WTC11 (cell line): ENCODE measurements at places on chromosomes 12 and 14. TPM values are rescaled to one million over a fixed set of nuclear protein-coding genes. Genes with fewer than 3 reads are reported as not detected.
A peak's percentile ranks its signal among the peaks of the same experiment; 100 is the strongest.

- peaks cover 7% of the 10 kb centered on the region for H3K27me3 ChIP-seq
- no peak for DNase-seq
- no peak overlapping the region for H3K4me3 ChIP-seq
- peak overlapping the region; percentile 27; the same call in 1 of the 2 replicates for H3K27ac ChIP-seq
Observed at GRCh38 chr12:6084969-6085450, 39.5 kb downstream of the VWF start.

DNA sequence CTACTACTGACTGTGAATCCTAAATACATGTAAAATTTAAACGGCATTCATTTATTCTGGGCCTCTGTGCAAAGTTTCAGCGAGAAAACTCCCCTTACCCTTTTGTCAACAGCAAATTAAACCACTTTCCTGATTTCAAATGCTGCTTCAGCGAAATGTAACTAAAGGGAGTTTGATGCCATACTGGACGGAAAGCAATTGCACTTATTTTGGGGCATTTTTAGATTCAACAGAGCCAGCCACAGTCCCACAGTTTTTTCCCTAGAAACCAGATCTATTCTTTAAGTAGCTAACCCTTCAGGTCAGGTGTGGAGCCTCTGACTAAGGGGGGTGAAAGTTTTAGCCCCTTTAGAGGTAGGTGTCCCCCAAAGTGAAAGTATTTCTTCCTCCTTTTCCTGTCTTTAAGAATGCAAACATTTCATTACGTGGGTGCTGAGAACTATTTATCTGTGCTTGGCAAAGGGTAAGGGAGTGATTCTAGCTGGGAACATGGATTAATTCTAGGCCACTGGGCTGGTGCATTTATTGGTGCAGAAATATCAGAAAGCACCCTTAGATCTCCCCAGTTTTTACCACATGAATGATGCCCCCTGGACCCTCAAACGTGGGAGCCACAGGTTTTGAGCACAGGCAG is 72.7 kb downstream of the SPTB start:
- no peak overlapping the region for H3K27ac ChIP-seq
- peaks cover 3% of the 10 kb centered on the region; the same call in 1 of the 2 replicates for H3K4me1 ChIP-seq
- H3K27me3 ChIP-seq, result no peaks in the 10 kb centered on the region
- no peak for DNase-seq
- no peak overlapping the region for H3K4me3 ChIP-seq

GRCh38 chr12:75571204-75571603 is 59.8 kb upstream of the KRR1 start:
- no peak for DNase-seq
- peaks cover 2% of the 10 kb centered on the region; the same call in 1 of the 2 replicates for H3K36me3 ChIP-seq
- no peaks in the 10 kb centered on the region for H3K27me3 ChIP-seq
- no peaks in the 10 kb centered on the region for H3K4me1 ChIP-seq

DNA sequence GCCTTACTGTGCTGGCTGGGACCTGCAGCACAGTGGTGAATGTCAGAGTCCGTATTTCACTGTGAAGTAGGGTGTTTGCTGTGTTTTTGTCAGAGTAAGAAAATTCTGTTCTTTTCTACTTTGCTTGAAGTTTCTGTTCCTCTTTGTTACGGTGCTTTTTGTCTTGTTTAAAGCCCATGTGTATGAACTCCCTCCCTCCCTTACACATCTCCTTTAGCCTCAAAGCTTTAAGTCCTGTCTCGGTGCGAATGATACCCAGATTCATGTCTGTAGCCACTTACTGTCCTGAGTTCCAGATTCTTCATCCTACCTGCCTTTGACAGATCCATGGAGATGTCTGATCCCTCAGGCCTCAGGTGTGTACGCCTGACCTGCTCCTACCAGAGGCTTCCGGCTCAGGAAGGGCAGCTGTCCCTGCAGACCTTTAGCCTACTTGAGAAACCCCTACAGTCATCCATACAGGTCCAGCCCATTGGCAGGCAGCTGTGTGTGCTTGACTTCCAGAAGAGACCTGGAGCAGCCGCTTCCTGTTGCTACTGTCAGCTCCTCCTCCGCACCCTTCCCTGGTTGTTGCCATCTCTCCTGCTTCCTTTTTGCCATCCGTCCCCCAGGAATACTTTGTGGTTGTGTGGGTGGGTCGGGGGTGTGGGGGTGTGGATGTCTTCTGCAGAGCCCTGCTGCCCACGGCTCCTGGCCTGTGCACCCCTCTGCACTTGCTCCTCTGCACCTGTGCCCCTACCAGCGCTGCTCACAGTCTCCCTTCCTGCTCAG is 72.9 kb downstream of the DDX51 start:
- no peak for DNase-seq
- H3K4me3 ChIP-seq, result no peak overlapping the region
- peak overlapping the region; percentile 60; the same call in 1 of the 2 replicates for H3K27ac ChIP-seq

- DNase-seq, result peak; percentile 51
- H3K27me3 ChIP-seq, result no peaks in the 10 kb centered on the region
- no peak overlapping the region for H3K4me3 ChIP-seq
- H3K4me1 ChIP-seq, result peaks cover 8% of the 10 kb centered on the region
- H3K36me3 ChIP-seq, result no peaks in the 10 kb centered on the region
Observed at GRCh38 chr14:54782751-54783659, 119.6 kb downstream of the GCH1 start.

DNA sequence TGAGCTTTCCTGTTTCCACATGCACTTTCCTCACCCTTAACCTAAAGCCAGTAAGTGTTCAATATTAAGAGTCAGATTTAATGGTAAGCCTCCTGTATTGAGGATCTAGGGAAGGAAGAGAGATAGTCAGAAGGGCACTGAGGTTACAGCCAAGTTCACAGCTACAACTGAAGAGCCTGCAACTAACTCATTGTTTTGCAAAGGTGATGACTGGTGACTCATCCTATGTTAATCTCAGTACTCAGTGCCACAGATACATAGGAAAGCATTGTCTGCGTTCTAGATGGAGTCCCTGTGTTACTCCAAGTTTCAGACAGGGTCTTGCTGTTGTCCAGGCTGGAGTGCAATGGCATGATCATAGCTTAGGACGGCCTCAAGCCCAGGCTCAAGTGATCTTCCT is 157.0 kb upstream of the RBM19 start:
- H3K27ac ChIP-seq, result no peak overlapping the region
- no peak overlapping the region for H3K4me3 ChIP-seq
- peaks cover 18% of the 10 kb centered on the region for H3K27me3 ChIP-seq
- no peak for DNase-seq
- H3K36me3 ChIP-seq, result no peaks in the 10 kb centered on the region

GRCh38 chr14:89862856-89863255 is 91.7 kb downstream of the EFCAB11 start:
- no peak for DNase-seq
- no peaks in the 10 kb centered on the region for H3K4me1 ChIP-seq
- H3K27ac ChIP-seq, result no peak overlapping the region
- H3K36me3 ChIP-seq, result peaks cover 10% of the 10 kb centered on the region

- no peak for DNase-seq
- peaks cover 22% of the 10 kb centered on the region for H3K4me1 ChIP-seq
- H3K27ac ChIP-seq, result no peak overlapping the region
- no peaks in the 10 kb centered on the region for H3K36me3 ChIP-seq
- H3K27me3 ChIP-seq, result peaks cover 3% of the 10 kb centered on the region; the same call in 1 of the 2 replicates
Observed at GRCh38 chr14:69982220-69982839, 103.1 kb downstream of the SMOC1 start.

DNA sequence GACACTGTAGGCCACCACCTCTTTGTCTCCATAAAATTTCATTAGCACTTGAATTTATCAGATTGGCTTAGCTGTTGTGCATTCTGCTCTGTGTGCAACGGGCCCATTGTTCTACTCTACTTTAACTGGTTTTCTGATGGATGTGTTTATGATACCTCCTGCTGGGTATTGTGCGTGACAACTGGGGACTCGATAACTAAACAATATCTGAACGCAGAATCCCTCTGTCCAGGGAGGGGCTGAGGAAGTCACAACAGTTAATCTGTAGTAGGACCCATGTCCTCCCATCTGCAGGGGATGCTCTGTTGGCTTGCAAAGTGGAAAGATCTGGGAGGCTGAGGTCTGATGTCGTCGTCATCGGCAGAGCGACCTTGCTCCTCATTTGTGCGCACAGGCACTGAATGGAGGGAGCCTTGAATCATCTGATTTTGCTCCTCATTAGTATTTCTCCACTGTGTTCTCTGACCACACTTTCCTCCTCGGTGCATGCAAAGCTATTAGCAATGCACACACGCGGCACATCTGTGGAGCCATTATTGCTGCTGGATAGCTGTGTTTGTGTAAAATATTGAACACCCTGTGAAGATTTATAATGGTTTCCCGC is 422.5 kb downstream of the NRXN3 start:
- H3K27me3 ChIP-seq, result no peaks in the 10 kb centered on the region
- no peak for DNase-seq
- no peak overlapping the region for H3K27ac ChIP-seq
- no peak overlapping the region for H3K4me3 ChIP-seq
- no peaks in the 10 kb centered on the region; the same call in 1 of the 2 replicates for H3K4me1 ChIP-seq

- H3K4me3 ChIP-seq, result no peak overlapping the region
- no peak overlapping the region for H3K27ac ChIP-seq
- DNase-seq, result no peak
- no peaks in the 10 kb centered on the region for H3K27me3 ChIP-seq
- H3K4me1 ChIP-seq, result no peaks in the 10 kb centered on the region
- peaks cover 10% of the 10 kb centered on the region for H3K36me3 ChIP-seq
Observed at GRCh38 chr12:97764700-97765099, 302.1 kb downstream of the RMST start.

Gene HEBP1
- total RNA-seq, result 61.6 to 62.7 TPM (median 61.8 TPM) in 3 replicates

Gene IFNG
- 0.21 to 0.42 TPM (median 0.34 TPM) in 3 replicates for total RNA-seq

Gene STRAP
- 196 to 221 TPM (median 201 TPM) in 3 replicates for total RNA-seq

Gene ADGRD1
- 0.77 to 0.87 TPM (median 0.80 TPM) in 3 replicates for total RNA-seq

Gene KRT82
- not detected in 3 replicates for total RNA-seq
